Bone marrow (tissue), 2 donors: ENCODE measurements at places on chromosomes 5 and 9.

GRCh38 chr5:40431734-40432133 is 248.0 kb upstream of the PTGER4 start:
- no peak for DNase-seq

DNA sequence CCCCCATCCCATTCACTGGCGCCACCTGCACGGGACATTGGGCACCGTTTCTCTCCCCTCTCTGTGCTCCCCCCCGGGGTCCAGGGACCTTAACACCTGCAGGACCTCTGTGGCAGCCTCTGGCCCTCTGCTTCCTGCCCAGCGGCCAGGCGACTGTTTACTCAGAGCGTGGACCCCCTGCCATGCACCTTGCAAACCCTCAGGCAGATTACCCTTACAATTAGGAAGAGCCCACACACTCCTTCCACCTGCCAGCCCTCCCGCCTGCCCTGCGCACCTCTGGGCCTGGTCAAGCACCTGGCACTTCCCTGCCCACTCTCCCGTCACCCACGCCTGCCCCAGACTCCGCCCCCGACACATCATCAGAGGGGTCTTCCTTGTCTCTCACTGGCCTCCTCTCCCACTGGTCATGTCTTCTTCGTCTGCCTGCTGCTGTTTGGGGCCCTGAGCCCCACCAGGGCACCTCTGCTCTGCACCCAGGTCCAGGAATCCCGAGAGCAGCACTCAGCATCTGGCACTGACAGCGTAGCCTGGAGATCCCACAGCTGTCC is 281.3 kb upstream of the IRX4 start:
- no peak for DNase-seq

DNA sequence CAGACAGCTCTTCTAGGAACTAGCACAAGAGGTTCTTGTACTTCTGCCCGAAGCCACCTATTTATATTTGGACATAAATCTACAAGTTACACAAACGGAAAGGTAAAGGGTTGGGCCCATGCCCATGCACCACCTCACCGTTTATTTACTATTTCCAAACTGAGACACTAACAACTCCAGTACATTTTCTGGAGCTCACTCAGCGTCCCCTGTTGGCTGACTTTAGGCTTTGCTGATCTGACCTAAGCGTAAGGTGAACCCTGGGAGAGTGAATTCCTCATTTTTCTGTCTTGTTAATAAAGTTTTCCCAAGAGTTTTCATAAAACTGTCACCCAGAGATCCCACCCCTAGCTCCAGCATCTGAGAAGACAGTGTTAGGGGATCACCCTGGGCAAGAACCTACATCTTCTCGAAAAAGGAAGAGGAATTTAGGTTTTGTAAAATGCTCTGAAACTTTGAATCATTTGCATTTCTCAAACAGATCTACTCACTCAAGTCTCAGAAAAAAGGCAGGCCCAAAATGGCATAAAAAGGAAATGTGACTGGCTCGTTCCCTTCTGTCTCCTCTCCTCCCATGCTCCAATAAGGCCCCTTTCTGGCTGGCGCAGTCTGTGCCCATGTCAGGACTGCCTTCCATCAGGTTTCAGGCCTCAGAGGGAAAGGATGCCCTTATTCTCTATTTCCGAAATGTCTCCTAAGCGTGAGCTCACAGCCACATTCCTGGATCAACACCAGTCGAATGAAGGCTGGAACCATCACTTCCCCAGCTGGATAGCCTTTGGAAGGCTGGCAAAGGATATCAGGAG is 201.3 kb downstream of the FANCC start:
- no peak for DNase-seq

- no peak for DNase-seq
Observed at GRCh38 chr5:1842004-1842819, 40.5 kb downstream of the IRX4 start.

- no peak for DNase-seq
Observed at GRCh38 chr9:121748727-121749423, 97.4 kb downstream of the DAB2IP start.

DNA sequence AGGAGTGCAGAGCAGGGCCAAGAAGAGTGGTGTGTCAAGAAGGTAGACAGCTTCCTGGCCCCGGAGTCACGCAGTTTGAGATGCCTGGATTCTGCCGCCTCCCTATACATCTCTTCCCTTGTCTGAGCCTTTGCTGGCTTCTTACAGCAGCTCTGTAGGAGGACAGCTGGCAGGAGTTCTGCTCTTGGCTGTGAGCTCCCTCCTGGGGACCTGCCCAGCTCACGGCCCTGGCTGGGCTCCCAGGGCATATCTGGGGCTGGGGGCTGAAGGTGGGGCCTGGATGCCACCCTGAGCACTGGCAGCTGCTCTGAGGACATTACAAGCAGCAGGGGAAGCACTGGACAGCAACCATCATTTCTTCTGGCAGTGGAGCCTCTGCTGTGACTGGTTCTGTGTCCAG is 786 bp upstream of the TSSK1B start:
- DNase-seq = no peak

- no peak for DNase-seq
Observed at GRCh38 chr5:150178262-150178661, 11.6 kb upstream of the SLC6A7 start.

DNA sequence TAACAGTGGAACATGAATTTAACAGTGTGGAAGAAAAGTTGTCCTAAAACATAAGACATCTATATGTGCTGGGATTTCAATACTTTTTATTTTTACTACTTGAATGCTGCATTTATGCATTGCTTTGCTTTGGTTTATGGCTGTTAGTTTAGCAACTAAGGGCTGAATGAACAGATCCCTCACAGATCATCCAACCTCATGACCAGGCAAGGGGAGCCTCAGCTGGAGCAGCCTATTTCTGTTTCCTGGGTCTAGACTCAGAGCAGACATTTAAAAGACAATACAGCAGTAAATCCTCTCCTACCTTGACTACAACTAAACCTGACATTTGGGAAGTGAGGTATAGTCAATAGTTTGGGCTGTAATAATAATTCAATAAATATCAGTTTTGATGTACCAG is 163.3 kb downstream of the AUH start:
- no peak for DNase-seq

DNA sequence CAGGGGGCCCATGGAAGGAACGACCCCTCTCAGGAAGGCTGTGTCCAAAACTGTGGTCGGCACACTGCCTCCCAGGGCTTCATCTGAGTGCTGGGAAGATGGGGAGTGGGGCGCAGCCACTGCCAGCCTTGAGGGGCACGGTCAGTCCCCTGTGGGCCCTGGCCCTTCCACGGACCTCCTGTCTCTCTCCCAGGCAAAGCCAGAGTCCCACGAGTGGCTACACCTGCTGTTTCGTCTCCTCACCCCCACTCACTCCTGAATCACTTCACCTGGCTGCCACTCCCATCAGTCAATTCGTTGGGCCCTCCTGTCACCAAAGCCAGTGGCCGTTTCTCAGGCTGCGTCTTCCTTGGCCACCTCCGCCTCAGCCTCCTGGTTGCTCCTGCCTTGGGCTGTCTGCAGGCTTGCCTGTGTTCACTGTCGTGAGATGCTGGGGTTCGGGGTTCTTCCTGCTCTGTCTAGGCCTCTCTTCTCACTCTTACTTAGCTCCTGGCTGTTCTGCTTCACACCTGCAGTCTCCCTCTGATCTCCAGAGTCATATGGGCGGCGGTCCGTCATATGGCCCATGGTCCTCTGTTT is 58.8 kb upstream of the RNF130 start:
- DNase-seq = no peak

DNA sequence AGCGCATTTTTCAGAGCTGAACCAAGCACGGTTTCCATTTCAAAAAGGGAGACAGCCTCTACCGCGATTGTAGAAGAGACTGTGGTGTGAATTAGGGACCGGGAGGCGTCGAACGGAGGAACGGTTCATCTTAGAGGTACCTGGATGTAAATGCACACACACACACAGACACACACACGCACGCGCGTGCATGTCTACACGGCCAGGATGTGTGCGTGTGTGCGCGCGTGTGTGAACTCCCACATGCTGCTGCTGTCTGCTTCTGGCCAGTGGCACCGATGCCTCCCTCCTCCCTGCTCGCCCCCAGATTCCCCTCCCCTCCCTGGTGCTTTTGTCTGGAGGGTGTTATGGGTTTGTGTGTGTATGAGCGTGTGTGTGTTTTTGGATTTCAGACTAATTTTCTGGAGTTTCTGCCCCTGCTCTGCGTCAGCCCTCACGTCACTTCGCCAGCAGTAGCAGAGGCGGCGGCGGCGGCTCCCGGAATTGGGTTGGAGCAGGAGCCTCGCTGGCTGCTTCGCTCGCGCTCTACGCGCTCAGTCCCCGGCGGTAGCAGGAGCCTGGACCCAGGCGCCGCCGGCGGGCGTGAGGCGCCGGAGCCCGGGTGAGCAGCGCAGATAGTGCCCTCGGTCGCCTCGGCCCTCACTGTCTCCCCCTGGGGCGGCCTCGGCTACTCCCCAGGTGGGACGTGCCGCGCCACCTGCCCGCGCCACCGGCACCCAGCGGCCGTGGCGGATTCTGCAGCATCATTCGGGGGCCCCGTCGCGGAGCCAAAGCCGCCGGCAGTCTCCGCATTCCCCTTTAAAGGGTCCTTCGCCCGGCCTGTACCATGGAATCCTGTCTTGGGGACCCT is at the start of gene NTRK2:
TSS of gene NTRK2 (plus strand) at position 442 of the 850 bp plus-strand sequence. CDS start 1,020 bp downstream, outside the sequence.
- no peak for DNase-seq
